ENCODE measurements at places on chromosomes 2 and 18. TPM values are rescaled to one million over a fixed set of nuclear protein-coding genes. Genes with fewer than 3 reads are reported as not detected.

DNA sequence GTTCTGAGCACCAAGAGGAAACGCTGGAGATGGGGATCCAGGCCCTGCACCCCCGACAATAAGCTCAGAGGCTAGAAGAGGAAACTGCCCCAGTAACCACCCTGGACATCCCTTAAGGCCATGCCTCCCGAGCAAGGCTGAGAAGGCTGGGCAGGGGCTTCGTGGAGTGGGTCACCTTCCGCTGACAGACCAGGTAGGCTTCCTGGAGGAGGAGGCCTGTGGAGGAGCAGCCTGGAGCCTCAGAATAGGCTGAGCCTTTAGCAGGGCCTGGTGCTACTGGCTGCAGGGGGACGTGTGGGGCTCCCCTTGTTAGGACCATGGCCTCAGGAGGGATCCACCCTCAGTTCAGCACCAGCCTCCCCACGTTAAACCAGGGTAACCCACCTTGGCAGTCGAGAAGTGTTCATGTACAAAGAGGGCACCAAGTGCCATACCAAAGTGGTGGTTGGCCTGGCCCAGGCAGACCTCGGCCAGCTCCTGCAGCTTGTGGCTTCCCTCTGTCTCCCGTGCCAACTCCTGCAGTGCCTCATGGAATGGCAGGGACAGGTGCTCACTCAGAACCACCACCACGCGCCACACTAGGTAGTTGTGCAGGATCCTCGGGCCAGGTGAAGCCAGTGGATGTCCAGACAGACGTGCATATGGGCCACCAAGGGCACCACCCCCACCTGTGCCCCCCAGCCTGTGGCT, 28.5 kb upstream of the ALPP start:
- H3K4me3 ChIP-seq = no peak overlapping the region
- DNase-seq = no peak
- H3K27ac ChIP-seq = no peak overlapping the region

- no peak overlapping the region for H3K4me3 ChIP-seq
- no peaks in the 10 kb centered on the region for H3K27me3 ChIP-seq
- no peaks in the 10 kb centered on the region for H3K36me3 ChIP-seq
- no peak overlapping the region for H3K27ac ChIP-seq
Observed at GRCh38 chr2:129623783-129624182, 355.7 kb upstream of the RAB6C start.

DNA sequence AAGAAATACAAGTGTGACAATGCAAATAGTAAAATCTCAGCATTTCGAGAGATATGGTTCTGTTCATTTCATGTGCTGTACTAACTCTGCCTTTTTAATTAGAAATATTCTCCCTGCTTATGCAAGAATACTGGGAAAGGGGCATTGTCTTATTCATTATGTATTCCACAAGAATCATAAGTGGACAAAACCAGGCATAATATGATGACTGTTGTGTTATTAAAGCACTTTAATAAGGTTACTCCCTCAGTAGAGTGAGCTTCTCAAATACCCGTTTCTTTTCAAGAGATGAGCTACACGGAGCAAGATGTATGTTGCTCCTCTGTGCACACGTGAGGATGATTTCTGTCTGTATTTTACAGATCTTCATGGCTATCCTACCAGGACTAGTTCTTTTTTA, 638.7 kb upstream of the FANCL start:
- H3K4me3 ChIP-seq = no peak overlapping the region
- no peak for DNase-seq
- H3K27me3 ChIP-seq = no peaks in the 10 kb centered on the region
- no peak overlapping the region for H3K27ac ChIP-seq
- no peaks in the 10 kb centered on the region for H3K36me3 ChIP-seq
- H3K4me1 ChIP-seq = no peaks in the 10 kb centered on the region

DNA sequence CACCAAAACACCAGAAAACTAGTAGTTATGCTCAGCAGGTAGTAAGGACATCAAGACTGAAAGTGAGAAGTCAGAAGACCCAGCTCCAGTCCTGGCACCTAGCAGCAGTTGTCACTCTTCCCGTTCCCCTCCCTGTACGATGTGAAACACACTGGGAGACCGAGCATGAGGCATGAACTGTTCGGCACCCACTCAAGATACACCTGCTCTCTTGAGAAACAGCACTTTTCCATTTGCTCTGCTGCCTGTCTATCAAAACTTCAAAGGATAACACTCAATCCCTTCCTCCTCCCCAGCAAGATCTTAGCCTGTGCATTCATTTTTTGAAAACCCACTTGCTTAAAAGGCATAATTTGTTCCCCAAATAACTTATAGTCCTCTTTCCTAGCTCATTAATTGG, 123.9 kb downstream of the PLEKHM3 start:
- H3K27me3 ChIP-seq = no peaks in the 10 kb centered on the region
- H3K4me1 ChIP-seq = peaks cover 18% of the 10 kb centered on the region
- H3K4me3 ChIP-seq = no peak overlapping the region

DNA sequence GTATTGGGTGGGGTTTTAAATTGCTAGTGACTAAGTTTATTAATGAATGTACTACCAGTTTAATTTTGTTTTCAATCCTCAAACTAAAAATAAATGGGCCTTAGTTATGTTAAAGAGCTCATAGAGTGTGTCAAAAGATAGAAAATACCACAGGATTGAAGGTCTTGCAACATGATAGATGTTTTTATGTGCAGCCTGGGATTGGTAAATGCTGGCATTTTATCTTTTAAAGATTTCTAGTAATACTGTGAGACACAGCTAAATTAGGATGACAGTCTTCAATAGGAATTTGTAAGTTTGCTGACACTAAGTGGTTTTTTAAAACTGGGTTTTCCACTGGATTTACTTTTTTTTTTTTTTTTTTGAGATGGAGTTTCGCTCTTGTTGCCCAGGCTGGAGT, 122.3 kb downstream of the HAUS1 start:
- no peaks in the 10 kb centered on the region for H3K4me1 ChIP-seq
- H3K4me3 ChIP-seq = no peak overlapping the region
- H3K36me3 ChIP-seq = peaks cover 4% of the 10 kb centered on the region
- H3K27me3 ChIP-seq = no peaks in the 10 kb centered on the region

POTEJ gene
- 0.07 TPM for polyA plus RNA-seq

IL37 gene
- polyA plus RNA-seq = 1.6 TPM

HOXD13 gene
- polyA plus RNA-seq = not detected

PAX8 gene
- polyA plus RNA-seq = 2.1 TPM

CRYGD gene
- polyA plus RNA-seq = 0.52 TPM

EFHD1 gene
- polyA plus RNA-seq = 1.7 TPM

GRCh38 chr2:5982903-5983265, 290.7 kb downstream of the SOX11 start:
- no peak overlapping the region for H3K27ac ChIP-seq
- H3K4me1 ChIP-seq = no peaks in the 10 kb centered on the region
- peaks cover 8% of the 10 kb centered on the region for H3K27me3 ChIP-seq
- H3K4me3 ChIP-seq = no peak overlapping the region
- no peaks in the 10 kb centered on the region for H3K36me3 ChIP-seq
- no peak for DNase-seq

NTSR2 gene
- polyA plus RNA-seq = not detected

DNA sequence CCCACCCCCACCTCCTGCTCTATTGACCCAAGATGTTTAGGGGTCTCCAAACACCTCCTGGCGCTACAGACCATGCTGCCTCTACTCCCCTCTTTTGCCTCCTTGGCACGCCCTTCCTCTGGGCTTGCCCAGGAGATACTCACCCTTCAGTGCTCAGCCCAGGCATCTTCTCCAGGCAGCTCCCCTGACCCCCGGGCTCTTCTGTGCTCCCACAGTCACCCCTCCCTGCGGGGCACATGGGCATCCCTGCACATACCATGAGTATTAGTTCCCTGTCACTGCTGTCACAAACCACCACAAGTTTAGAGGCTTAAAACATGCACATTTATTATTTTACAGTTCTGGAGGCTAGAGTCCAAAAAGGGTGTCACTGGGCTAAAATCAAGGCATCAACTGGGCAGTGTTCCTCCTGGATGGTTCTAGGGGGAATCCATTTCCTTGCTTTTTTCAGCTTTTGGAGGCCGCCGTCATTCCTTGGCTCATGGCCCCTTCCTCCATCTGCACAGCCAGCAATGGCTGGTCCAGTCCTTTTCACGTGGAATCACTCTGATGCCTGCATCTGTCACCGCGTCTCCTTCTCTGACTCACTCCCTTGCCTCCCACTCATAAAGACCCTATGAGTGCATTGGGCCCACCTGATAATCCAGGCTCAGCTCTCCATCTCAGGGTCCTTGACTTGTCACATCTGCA, 230.4 kb upstream of the COPS8 start:
- no peaks in the 10 kb centered on the region for H3K27me3 ChIP-seq
- no peak overlapping the region for H3K4me3 ChIP-seq
- no peak overlapping the region for H3K27ac ChIP-seq
- H3K4me1 ChIP-seq = no peaks in the 10 kb centered on the region

DNA sequence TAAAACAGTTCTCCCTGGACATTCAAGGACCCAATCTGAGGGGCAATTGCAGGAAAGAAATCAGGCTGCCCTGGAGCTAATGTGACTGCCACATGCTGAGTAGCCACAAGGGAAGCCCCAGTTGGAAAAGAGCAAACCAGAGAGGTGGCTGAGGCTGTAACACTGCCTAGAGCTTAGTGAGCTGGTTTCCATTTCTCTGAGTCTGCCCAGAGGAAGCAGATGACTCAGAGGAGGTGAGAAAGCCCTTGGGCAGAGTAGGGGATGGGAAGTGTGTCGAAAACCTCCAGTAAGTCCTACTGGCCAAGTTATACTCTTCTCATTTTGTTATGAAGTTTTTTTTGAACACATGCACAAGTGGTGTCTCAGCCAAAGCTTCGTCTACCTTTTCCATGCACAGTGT, 753.0 kb downstream of the CNTNAP5 start:
- no peaks in the 10 kb centered on the region for H3K36me3 ChIP-seq
- no peak overlapping the region for H3K4me3 ChIP-seq
- DNase-seq = no peak

SLC9A4 gene
- 0.04 TPM for polyA plus RNA-seq

GRCh38 chr18:10760986-10761385, 235.2 kb downstream of the NAPG start:
- DNase-seq = no peak
- H3K36me3 ChIP-seq = peaks cover 49% of the 10 kb centered on the region
- no peak overlapping the region for H3K4me3 ChIP-seq
- H3K4me1 ChIP-seq = no peaks in the 10 kb centered on the region
- no peaks in the 10 kb centered on the region for H3K27me3 ChIP-seq

AFG3L2 gene
- polyA plus RNA-seq = 63.8 TPM

GLI2 gene
- polyA plus RNA-seq = 4.1 TPM

DNA sequence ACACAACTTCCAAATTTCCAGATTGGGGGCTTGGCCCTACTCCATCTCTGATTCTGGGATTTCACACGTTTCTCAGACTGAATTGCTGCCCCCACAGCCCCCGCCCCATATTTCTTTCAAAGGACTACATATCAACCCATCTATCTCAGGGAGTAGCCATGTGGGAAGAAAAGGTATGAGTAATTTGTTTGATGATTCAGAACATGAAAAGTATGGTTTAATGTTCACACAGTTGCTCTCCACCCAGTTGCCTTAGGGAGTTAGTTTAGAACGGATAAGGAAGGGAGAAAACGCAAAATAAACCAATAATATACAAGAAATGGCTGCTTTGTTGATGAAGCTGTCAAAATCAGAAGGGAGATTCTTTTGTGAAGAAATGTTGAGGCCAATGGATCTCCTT, 145.1 kb downstream of the PIEZO2 start:
- no peaks in the 10 kb centered on the region for H3K36me3 ChIP-seq
- DNase-seq = no peak
- H3K27me3 ChIP-seq = no peaks in the 10 kb centered on the region

CXCR4 gene
- polyA plus RNA-seq = 17.8 TPM

GRCh38 chr2:69102041-69102593, 89.1 kb downstream of the ANTXR1 start:
- no peaks in the 10 kb centered on the region for H3K27me3 ChIP-seq
- no peak overlapping the region for H3K27ac ChIP-seq
- peaks cover 4% of the 10 kb centered on the region for H3K36me3 ChIP-seq
- H3K4me1 ChIP-seq = no peaks in the 10 kb centered on the region
- no peak for DNase-seq

DNA sequence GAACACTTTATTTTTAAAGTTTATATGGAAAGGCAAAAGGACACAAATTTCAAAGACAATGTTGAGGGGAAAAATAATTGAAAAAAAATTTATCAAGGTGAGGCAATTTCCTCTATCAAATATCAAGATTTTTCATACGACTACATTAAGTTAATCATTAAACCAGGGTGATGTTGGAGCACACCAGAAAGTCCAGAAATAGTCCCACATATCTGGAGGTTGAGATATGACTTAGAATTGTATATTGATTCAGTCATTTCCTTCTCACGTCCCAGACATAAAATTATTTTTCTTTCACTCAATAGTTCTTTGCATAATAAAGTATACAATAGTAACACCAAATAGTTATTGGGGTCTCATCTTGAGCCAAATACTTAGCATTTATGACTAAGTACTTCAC, 605.1 kb downstream of the NUP35 start:
- H3K4me1 ChIP-seq = no peaks in the 10 kb centered on the region
- H3K27ac ChIP-seq = no peak overlapping the region
- no peak for DNase-seq
- no peak overlapping the region for H3K4me3 ChIP-seq
- H3K27me3 ChIP-seq = no peaks in the 10 kb centered on the region

GRCh38 chr2:41066168-41066567, 614.3 kb upstream of the SLC8A1 start:
- H3K4me1 ChIP-seq = no peaks in the 10 kb centered on the region
- no peak overlapping the region for H3K27ac ChIP-seq
- no peak for DNase-seq
- no peak overlapping the region for H3K4me3 ChIP-seq
- no peaks in the 10 kb centered on the region for H3K27me3 ChIP-seq

DNA sequence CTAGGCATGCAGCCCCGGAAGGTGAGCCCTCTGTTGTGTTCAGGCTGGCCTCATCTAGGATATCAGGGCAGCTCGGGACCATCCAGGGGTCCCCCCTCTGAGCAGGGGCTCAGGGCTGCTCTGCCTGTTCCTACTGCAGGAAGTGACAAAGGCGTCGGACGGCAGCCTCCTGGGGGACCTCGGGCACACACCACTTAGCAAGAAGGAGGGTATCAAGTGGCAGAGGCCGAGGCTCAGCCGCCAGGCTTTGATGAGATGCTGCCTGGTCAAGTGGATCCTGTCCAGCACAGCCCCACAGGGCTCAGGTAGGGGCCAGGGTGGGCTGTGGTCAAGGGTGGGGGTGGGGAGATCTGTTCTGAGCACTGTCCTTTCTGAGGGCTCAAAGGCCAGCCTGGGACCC, 13.1 kb downstream of the KCNIP3 start:
- H3K36me3 ChIP-seq = no peaks in the 10 kb centered on the region
- DNase-seq = no peak
- no peaks in the 10 kb centered on the region for H3K27me3 ChIP-seq

DNA sequence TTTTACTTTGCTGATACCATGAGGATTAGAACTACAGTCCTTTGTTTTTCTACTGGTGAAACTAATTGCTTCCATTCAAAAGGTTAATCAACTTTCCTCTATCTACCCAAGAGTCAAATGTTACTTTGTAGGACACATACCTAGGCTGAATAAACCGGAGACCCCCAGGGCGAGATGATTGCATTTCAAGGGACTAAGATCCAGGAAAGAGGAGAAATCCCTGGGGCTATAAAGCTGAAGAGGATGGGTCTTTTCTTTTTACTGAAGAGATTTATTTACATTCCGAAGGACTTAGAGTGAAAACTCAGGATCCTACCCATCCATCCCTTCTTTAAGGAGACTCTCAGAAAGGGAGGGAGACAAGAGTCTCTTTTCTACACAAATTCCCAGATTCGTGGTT, 331.9 kb downstream of the CDH19 start:
- no peak for DNase-seq
- H3K27me3 ChIP-seq = no peaks in the 10 kb centered on the region
- H3K4me1 ChIP-seq = no peaks in the 10 kb centered on the region
- H3K36me3 ChIP-seq = no peaks in the 10 kb centered on the region

MC5R gene
- 0.66 TPM for polyA plus RNA-seq
